ENCODE measurements at places on chromosomes 11 and 22. TPM values are rescaled to one million over a fixed set of nuclear protein-coding genes. Genes with fewer than 3 reads are reported as not detected.

DNA sequence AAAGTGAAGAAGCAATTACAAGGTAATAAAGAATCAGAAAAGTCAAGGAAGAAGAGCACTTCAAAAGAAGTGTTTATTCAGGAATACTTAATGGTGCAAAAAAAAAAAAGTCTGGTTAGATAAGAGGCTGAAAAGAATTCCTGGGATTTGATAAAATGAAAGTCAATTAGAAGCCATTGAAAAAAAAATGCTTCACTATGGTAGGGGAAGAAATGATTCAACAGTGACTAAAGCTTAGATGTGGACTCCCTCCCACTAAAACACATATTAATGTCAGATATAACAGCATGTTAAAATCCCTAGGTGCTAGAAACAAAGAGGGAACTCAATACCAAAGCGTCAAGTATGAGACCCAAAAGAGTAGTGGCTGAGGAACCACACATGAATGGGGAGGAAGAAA is 335.3 kb upstream of the PITPNB start:
- no peak for DNase-seq

- no peak for DNase-seq
These were observed 15.6 kb upstream of the DENND5A start for GRCh38 chr11:9280655-9281301.

DNA sequence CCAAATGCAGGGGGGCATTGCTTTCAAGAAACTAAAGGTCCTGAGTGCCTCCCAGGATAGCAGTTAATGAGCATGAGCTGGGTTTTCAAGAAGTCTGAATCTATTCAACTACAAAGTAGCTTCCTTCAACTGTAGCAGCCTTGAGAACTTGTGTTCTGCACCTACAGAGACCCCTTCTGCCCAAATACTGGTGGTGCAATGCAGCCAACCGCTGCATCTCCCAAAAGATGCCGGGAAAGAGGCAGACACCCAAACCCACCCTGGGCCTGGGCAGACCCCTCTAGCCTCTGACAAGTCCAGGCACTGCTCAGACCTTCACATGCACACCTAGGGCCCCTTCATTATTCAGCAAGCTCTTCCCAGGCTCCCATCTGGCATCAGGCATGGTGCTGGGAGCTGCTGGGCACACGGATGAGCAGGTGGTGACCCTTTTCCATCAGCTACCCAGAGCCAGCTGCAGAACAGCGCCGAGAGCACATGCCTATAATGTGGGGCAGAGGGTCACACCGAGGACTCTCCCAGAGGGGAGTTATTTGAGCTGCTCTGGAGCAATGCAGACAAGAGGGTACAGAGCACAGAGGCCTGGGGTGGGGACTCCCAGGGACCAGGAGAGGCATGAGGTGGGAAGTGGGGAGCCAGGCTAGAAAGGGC is 44.9 kb upstream of the ETS1 start:
- peak; percentile 33 for DNase-seq

- no peak for DNase-seq
These were observed 37.2 kb downstream of the SLC35F2 start for GRCh38 chr11:107821199-107821927.

DNA sequence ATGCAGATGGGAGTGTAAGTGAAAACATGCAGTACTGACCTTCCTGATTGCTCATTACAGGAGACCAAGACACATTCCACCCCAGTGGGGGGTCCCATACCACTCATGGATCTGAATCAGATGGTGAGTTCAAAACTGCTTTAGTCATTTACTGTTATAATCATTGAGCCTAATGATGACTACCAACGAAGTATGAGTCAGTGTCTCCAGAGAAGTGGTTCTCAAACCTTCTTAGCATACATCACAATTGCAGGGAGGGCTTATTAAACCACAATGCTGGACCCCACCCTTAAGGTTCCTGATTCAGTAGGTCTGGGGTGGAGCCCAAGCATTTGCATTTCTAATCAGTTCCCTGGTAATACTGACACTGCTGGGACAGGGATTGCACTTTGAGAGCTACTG is 75.8 kb downstream of the CD44 start:
- DNase-seq: no peak

DNA sequence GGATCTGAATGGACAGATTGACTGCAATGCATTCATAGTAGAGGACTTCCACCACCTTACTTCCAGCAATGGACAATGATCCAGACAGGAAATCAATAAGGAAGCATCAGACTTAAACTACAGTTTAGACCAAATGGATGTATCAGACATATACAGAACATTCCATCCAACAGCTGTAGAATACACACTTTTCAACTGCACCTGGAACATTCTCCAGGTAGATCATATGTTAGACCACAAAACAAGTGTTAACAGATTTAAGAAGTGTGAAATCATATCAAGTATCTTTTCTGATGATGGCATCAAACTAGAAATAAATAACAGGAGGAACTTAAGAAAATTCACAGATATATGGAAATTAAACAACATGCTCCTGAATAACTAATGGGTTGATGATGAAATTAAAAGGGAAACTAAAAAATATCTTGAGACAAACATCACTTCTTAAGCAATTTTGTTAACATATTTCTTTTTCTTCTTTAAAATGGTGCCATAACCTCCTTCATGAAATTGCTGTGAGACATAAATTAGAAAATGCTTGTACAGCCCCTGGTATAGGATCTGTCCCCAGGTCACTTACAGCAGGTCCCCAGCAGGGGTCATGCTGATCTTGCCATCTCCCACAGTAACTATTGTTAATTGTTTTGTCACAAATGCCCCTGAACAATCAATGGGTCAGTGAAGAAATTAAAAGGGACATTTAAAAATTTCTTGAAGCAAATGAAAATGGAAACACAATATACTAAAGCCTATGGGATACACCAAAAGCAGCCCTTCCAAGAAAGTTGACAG is 100.0 kb upstream of the OR4B1 start:
- no peak for DNase-seq

NRIP3 gene
- total RNA-seq: 5.2 TPM
